ENCODE measurements at places on chromosomes 2 and 18.

GRCh38 chr18:50721451-50722120 lies 98.2 kb downstream of the MRO start:
- DNase-seq, result no peak

DNA sequence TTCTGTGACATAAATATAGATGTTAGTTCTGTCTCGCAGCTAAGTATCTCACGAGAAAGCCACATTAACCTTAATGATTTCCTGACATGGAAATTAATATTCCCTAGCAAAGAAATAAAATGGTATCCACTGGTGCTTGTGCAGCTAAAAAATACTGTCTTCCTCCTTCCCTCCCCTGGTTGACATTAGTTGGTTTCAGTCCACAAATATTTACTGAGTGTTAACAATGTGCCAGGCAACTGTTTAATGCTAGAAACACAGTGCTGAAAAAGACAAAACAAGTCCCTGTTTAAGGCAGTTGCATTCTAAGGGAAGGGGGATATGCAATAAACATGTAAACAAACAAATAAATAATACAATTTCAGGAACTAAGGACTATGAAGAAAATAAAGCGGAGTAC lies 44.2 kb upstream of the VPS54 start:
- DNase-seq, result no peak

DNA sequence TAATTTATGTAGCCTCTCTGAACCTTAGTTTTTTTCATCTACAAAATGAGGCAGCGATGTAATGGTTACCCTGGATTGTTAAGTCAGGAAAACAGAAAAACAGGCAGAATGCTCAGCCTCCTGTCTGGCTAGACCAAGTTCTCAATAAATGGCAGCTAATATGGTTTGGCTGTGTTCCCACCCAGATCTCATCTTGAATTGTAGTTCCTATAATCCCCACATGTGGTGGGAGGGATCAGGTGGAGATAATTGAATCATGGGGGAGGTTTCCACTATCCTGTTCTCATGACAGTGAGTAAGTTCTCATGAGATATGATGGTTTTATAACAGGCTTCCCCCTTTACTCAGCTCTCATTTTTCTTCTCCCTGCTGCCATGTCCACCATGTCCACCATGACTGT lies 220.0 kb downstream of the CMPK2 start:
- DNase-seq, result no peak

DNA sequence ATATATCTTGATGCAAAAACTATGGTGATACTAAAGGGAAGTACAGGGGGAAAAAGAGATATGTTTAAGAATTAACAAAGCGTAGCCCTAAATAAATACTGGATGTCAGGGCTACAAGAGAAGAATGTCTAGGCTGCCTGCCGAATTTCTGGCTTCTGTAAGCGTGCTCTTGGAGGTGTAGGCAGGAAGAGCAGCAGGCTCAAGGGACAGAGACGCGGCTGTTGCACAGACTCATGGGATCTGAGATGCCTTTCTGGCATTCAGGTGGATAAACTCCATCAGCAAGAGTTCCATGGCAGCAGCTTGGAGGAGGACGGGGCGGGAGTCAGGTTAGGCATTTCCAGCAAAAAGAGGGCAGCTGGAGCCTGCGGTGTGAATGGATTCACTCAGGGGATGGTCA lies 123.2 kb upstream of the TWIST2 start:
- no peak for DNase-seq

DNA sequence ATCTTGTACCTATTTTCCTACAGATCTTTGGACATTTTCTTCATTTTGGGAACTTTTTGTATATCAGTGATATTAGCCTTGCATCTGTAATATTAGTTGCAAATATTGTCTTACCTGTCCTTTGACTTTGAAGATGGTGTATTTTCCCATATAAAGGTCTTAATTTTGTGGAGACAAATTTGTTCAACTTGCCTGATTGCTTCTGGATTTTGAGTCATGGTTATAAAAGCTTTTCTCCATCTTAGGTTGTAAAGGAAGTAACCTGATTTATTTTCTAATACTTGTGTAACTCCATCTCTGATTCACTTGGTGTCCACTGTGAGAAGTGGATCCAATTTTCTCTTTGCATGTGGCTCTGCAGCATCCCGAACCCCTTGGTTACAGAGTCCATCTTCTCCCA lies 97.7 kb upstream of the OTOS start:
- DNase-seq, result no peak

- peak; percentile 16 for DNase-seq
Measured at GRCh38 chr2:72953976-72954375, 36.7 kb downstream of the EMX1 start.

- no peak for DNase-seq
Measured at GRCh38 chr2:129619471-129619870, 360.0 kb upstream of the RAB6C start.

DNA sequence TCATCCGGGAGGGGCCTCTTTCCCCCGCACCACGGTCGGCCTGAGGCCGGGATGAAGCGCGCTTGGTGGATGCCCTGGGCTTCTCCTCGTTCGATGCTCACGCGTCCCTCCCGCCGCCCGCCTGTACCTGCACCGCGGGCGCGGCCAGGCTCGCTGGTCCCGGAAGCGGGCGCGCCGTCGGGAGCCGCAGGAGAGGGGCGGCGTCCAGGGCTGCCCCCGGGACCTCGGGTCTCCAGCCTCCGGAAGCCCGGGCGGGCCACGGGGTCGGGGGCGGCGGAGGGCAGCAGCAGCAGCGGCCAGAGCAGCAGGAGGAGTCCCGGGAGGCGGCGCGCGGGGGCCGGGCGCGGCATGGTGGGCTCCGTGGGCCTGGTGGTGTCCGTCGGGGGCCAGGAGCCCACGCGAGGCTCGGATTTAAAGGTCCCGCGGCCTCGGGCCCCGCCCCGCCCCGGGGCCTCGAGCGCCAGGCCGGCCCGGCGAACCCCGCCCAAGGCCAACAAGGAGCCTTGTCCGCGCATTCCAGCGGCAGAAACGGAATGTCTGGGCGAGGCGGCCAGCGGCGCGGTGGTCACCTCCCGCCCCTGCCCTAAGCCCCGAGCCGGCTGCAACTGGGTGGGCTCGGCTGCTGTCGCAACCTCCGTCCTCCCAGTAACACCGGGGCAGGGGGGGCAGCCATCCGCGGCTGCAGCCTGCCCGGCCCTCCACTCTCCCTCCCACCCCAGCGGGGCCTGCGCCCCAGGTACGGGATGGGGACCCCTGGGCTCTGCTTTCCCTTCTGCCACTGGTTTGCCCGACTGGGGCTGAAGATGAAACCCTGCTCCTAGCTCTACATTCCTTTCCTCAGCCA lies at the start of gene MATN3:
Gene MATN3, minus strand, starts transcription at position 387 of the 844 bp plus-strand sequence. Its CDS starts 37 bp downstream, at position 350.
- DNase-seq, result peak; percentile 26

- DNase-seq, result no peak
Measured at GRCh38 chr18:22056950-22057349, 112.4 kb upstream of the GATA6 start.

GRCh38 chr2:188244383-188244782 lies 47.3 kb upstream of the GULP1 start:
- no peak for DNase-seq

- DNase-seq, result no peak
Measured at GRCh38 chr18:51069885-51070284, 39.9 kb downstream of the SMAD4 start.

DNA sequence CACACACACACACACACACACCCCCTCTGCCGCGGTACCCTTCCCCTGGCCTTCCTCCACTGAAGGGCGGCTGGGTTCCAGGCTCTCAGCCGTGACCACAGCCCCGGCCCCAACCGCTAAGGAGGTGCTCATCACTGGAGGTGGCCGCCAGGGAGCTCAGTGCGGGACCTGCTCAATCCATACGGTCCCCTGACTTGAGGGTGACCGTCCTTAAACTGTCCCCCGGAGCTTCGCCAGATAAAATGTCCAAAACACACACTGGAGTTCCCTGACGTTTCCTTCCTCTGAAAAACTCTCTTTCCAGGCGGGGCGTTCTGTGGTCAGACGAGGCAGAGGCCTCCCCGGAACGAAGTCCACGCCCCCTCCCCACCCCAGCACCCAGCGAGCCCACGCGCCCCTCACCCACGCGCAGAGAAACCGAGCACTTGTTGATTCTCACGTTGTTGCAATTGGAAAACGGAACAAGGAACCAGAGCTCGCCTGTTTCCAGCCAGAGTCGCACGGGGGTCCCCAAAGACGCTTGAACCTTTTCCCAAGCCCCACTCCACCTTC lies 1.4 kb downstream of the MBP start:
- DNase-seq, result peak; percentile 50

DNA sequence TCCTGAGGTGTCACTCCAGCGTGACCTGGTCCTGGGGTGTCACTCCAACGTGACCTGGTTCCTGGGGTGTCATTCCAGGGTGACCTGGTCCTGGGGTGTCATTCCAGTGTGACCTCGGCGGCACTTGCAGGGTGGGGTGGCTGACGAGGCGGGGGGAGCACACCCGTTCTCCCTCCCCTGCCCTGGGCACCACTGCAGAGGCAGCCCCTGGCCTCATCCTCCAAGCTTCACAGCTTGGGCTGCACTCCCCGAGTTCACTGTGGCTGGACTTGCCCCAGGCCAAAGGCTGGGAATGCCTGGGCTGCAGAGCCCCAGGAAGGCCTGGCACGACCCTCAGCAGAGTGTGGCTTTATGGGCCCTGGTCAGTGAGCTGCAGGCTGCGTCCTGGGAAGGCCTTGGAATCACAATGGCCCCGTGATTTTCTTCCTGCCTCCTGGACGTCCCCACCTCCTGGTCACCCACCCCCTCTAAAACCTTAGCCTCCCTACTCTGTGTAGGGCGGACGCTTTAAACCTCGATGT lies 88.3 kb downstream of the NFATC1 start:
- DNase-seq, result no peak

GRCh38 chr2:43699761-43700160 lies 23.5 kb upstream of the C1GALT1C1L start:
- DNase-seq, result no peak

DNA sequence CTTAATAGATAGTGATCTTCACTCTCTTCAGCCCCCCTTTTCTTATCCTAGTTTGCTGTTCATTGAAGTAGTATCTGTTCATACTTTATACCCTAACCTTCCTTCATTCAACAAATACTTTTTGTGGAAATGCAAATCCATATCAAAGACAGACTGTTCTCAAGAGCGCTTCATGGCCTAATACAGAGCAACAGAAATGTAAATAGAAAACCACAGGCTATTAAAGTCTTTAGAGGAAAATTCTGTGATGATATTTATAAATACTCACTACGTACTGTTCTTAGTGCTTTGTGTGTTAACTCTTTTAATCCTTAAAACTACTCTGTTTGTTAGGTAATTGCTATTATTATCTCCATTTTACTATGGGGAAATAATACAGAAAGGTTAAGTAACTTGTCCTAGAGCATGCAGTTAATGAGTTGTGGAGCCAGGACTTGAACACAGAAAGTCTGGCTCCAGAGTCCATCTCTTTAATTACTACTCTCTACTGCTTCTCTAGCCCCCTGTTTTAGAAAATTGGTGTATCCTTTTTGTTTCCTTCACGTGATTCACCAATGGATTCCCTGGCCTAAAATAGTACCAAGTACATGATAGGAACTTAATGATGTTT lies 2.9 kb downstream of the MDH1 start:
- no peak for DNase-seq
